ENCODE measurements at places on chromosomes 2 and 18.

DNA sequence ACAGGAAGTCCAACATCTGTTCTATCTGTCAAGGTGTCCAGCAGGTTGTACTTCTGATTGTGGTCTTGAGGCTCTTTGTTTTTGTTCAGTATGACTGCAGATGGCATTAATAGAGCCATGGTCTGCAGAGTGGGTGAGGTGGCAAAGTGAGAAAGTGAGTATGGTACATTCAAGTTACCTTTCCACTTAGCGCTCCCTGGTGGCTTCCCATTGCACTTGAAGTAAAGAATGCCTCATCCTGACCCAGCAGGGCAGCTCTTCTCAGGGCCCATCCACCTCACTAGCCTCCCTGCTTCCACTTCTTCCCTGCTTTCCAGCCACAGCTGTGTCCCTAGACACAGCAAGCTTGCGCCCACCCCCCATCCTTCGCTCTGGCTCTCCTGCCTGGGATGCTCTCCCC is 148.0 kb upstream of the ALPP start:
- H3K27me3 ChIP-seq, result no peaks in the 10 kb centered on the region
- DNase-seq, result peak; percentile 74
- H3K36me3 ChIP-seq, result no peaks in the 10 kb centered on the region
- H3K27ac ChIP-seq, result no peak overlapping the region
- H3K4me3 ChIP-seq, result no peak overlapping the region
- no peaks in the 10 kb centered on the region for H3K4me1 ChIP-seq

- no peaks in the 10 kb centered on the region for H3K4me1 ChIP-seq
- no peak overlapping the region for H3K4me3 ChIP-seq
- H3K27me3 ChIP-seq, result no peaks in the 10 kb centered on the region
These were observed 103.3 kb downstream of the NBAS start for GRCh38 chr2:15457868-15458267.

GRCh38 chr18:48036641-48037421 is 106.4 kb upstream of the SMAD2 start:
- no peaks in the 10 kb centered on the region for H3K36me3 ChIP-seq
- H3K27me3 ChIP-seq, result no peaks in the 10 kb centered on the region
- no peaks in the 10 kb centered on the region for H3K4me1 ChIP-seq
- H3K27ac ChIP-seq, result no peak overlapping the region
- H3K4me3 ChIP-seq, result no peak overlapping the region

- no peak overlapping the region for H3K4me3 ChIP-seq
- peak; percentile 91 for DNase-seq
- H3K27ac ChIP-seq, result peak overlapping the region; percentile 90
- H3K36me3 ChIP-seq, result no peaks in the 10 kb centered on the region
- H3K4me1 ChIP-seq, result peaks cover 8% of the 10 kb centered on the region
These were observed 19.5 kb downstream of the RALBP1 start for GRCh38 chr18:9494778-9495331.
